ENCODE measurements at places on chromosomes 12 and 14. TPM values are rescaled to one million over a fixed set of nuclear protein-coding genes. Genes with fewer than 3 reads are reported as not detected.

- peak; percentile 8 for DNase-seq
Measured at GRCh38 chr14:69333791-69334337, 64.2 kb downstream of the ERH start.

GRCh38 chr12:9669534-9669933, at the start of gene CLEC2D:
Gene CLEC2D (plus strand): TSS chr12:9669713. CDS start chr12:9669735, 22 bp downstream.
- DNase-seq, result peak; percentile 66

DNA sequence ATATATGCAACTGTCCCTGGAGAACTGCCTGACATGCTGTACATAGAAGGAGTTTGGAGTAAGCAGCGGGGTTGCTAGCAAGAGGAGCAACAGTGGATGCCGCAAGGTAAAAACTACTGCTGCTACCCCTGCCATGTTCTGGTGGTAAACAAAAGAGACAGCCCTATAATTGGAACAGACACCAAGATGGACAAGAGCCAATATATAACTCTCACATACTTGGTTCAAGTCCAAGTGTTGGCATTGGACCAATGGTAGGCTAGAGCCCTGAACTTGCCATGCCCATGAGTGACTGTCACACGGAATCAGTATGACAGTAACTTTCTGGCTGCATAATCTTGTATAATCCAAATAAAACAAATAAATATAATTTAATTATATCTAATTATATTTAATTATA, 13.7 kb downstream of the ATXN7L3B start:
- DNase-seq, result no peak

DNA sequence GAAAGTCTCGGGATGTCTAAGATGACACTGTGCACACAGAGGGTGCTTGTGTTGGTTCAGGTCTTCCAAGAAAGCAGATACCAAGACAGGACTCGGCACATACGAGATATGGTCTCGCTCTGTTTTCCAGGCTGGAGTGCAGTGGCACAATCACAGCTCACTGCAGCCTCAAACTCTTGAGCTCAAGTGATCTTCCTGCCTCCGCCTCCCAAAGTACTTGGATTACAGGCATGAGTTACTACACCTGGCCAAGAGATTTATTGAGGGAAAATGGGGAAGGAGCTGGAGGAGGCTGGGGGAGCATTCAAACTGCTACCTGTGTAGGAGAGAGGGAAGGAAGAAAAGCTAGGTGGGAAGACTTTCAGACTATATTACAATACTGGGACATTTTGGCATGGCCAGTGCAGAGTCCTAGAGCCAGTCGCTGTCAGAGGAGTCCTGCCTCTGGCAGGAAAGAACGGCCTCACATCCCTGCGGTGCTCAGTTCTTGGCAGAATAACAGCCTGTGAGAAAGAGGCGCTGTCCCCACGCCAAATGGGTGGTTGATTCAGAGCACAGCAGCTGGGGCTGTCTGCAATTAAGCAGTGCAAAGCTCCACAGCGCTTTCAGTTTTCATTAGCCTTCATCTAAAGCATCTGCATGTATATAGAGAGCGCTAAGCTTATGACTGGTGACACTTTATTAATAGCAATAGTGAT, 18.3 kb downstream of the SLC17A8 start:
- no peak for DNase-seq

- no peak for DNase-seq
Measured at GRCh38 chr14:61003571-61003970, 22.5 kb downstream of the SLC38A6 start.

- DNase-seq, result peak; percentile 78
Measured at GRCh38 chr12:569803-570434, 93.3 kb downstream of the NINJ2 start.

DNA sequence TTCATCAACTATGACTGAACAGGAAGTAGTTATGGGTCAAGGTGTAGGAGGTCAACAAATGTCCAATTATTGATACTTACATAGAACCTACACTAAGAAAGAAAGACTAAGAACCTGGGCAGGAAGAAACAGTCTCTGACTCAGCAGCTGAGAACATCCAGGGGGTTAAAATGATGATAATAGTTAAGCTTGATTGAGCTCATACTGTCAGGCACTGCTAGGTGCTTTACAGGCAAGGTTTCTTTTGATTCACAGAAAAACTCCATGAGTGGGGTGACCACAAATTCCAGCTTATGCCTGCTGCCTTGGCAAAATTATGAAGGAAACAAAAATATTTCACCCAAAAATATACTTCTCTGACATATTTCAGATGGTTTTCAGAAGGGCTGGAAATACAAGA, 75.0 kb downstream of the ACADS start:
- no peak for DNase-seq

- DNase-seq, result no peak
Measured at GRCh38 chr14:26339381-26339780, 258.5 kb downstream of the NOVA1 start.

- DNase-seq, result no peak
Measured at GRCh38 chr12:53258541-53259539, 9.3 kb upstream of the ESPL1 start.

GRCh38 chr12:83092129-83092528, 405.4 kb downstream of the TMTC2 start:
- no peak for DNase-seq

DNA sequence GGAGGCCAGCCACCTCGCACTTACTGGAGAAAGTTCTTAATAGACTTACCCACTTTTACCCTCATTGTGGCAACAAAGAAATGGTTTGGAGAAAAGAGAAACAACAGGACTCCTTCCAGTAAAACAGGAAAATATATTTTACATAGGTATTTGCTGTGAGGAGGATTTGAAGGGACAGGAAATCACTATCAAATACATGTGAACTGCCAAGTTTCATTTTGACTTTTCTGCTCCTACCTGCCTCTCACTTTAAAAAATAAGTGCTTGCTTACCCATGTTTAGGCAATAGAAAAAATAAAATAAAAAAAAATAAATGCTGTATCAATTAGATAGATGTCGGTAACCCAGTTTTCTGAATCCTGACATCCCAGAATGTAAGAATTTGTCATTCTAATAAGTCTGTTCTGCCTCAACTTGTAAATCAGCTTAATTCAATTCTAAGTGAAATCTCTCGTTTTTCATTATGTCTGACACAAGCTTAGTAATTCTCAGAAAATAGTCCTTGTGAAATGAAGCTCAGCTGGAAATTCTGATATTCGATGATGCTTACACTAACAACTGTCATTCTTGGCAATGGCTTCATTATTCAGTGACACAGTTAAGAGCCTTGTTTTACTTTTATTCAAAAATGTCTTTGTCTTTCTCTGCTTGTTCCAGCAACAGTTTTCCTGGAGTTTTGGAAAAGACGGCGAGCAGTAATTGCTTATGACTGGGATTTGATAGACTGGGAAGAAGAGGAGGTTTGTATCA, 131.3 kb downstream of the SLC5A8 start:
- no peak for DNase-seq

DNA sequence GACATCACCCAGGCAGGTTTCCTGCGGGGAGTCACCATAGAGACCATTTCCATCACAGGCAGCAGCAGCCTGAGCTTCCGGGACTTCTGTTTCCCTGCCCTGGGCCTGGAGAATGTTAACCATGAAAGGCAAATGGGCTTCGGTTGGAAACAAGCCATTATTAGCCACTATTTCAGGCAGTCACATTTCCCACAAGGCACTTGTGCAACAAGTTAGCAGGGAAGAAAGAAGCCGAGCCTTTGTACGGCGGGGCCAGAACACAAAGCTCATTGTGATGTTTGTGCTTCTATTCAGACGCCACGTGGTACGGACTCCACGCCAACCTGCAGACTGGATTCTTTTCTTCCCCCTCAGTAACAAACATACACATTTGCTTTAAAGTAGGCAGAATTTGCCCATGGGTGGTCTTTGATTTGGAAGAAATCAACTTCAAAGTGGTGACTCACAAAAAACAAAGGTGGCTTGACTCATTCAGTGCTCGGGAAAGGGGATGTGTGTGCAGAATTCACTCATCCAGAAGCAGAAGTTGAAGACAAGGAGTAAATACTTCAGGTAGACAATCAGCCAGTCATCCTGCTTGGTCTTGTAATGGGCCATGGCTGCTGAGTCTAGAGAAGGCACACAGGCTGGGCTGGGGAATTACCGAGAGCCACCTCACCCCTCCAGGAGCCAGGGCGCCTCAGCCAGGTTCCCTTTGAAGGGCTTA, 154.2 kb upstream of the PRMT8 start:
- no peak for DNase-seq

DNA sequence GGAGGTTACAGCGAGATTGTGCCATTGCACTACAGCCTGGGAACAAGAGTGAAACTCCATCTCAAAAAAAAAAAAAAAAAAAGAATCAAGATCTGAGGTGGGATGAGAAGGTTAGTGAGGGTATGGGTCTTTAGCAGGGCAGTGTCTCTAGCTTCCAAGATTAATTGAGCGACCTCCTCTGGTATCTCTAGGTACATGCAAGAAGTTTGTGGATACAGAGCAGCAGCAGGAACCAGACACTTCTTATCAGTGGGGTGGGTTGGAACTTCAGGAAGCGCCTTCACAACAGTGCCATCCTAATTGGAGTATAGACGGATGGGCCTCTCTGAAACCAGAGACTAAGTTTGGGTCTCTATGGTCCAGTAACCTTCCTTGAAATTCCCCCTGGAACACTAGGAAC, 51.9 kb upstream of the CISTR start:
- DNase-seq, result no peak

The TMEM116 gene
- 28.4 TPM for polyA plus RNA-seq

The MYO1A gene
- 0.40 TPM for polyA plus RNA-seq

The TAS2R50 gene
- polyA plus RNA-seq, result not detected

The PTCSC3 gene
- not detected for polyA plus RNA-seq

The LGMN gene
- polyA plus RNA-seq, result 7.0 TPM

The RPS6KL1 gene
- not detected for polyA plus RNA-seq

The OR6C4 gene
- polyA plus RNA-seq, result not detected

Measured in CD8-positive, alpha-beta memory T cell (primary cell).